ENCODE measurements at places on chromosomes 1 and 21. TPM values are rescaled to one million over a fixed set of nuclear protein-coding genes. Genes with fewer than 3 reads are reported as not detected.

GRCh38 chr1:210457568-210457967, 128.9 kb downstream of the HHAT start:
- H3K4me3 ChIP-seq, result no peak overlapping the region
- H3K27ac ChIP-seq, result no peak overlapping the region
- no peak for DNase-seq
- H3K36me3 ChIP-seq, result no peaks in the 10 kb centered on the region
- no peaks in the 10 kb centered on the region for H3K4me1 ChIP-seq
- H3K27me3 ChIP-seq, result no peaks in the 10 kb centered on the region

- no peak overlapping the region for H3K4me3 ChIP-seq
- no peaks in the 10 kb centered on the region for H3K27me3 ChIP-seq
- H3K36me3 ChIP-seq, result no peaks in the 10 kb centered on the region
- DNase-seq, result no peak
Measured at GRCh38 chr21:34734696-34735095, 65.9 kb downstream of the CLIC6 start.

- no peaks in the 10 kb centered on the region for H3K27me3 ChIP-seq
- H3K4me1 ChIP-seq, result no peaks in the 10 kb centered on the region
- no peak for DNase-seq
- no peak overlapping the region for H3K27ac ChIP-seq
- H3K36me3 ChIP-seq, result no peaks in the 10 kb centered on the region
- H3K4me3 ChIP-seq, result no peak overlapping the region
Measured at GRCh38 chr1:177620636-177621190, 349.1 kb downstream of the SEC16B start.

DNA sequence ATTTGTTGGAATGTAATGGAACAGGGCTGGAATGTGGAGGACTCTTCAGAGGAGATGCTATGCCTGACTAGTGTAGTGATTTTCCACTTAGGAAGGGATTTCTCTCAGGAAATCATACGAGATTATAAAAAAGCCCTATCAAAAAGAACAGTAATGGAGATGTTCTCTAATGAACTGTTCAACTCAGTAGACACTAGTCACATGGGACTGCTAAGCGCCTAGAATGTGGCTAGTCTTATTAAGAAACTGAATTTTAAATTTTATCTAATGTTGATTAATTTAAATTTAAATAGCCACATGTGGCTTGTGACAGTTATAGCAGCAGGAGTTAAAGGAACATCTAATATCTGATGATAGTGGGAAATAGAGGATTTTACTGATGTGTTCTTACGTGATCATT, 94.0 kb downstream of the SLC35F3 start:
- H3K36me3 ChIP-seq, result no peaks in the 10 kb centered on the region
- DNase-seq, result no peak
- H3K27ac ChIP-seq, result no peak overlapping the region
- H3K4me3 ChIP-seq, result no peak overlapping the region
- H3K4me1 ChIP-seq, result no peaks in the 10 kb centered on the region

DNA sequence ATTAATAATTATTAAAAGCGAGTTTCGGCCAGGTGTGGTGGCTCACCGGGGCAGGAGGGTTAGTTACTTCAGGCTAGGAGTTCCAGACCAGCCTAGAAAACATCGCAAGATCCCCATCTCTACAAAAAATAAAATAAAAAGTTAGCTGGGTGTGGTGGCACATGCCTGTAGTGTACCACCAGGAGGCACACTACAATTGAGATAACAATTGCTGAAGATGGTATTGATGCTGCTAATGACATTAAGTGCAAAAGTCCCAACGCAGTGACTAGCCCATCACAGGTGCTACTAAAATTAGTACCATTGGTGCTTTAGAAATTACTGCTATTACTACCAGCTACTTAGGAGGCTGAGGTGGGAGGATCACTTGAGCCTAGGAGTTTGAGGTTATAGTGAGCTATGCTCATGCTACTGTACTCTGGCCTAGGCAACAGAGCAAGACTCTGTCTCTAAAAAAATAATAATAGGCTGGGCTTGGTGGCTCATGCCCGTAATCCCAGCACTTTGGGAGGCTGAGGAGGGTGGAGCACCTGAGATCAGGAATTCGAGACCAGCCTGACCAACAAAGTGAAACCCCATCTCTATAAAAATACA, 156.6 kb downstream of the GREM2 start:
- H3K4me3 ChIP-seq, result no peak overlapping the region
- DNase-seq, result no peak
- H3K36me3 ChIP-seq, result no peaks in the 10 kb centered on the region
- no peaks in the 10 kb centered on the region for H3K27me3 ChIP-seq
- no peaks in the 10 kb centered on the region for H3K4me1 ChIP-seq
- no peak overlapping the region for H3K27ac ChIP-seq

The PDE9A gene
- 14.1 TPM for total RNA-seq

GRCh38 chr1:119285482-119285881, 83.1 kb upstream of the HAO2 start:
- H3K27me3 ChIP-seq, result no peaks in the 10 kb centered on the region
- H3K36me3 ChIP-seq, result no peaks in the 10 kb centered on the region
- no peak for DNase-seq
- no peaks in the 10 kb centered on the region for H3K4me1 ChIP-seq
- H3K27ac ChIP-seq, result no peak overlapping the region

The FBLIM1 gene
- total RNA-seq, result not detected

DNA sequence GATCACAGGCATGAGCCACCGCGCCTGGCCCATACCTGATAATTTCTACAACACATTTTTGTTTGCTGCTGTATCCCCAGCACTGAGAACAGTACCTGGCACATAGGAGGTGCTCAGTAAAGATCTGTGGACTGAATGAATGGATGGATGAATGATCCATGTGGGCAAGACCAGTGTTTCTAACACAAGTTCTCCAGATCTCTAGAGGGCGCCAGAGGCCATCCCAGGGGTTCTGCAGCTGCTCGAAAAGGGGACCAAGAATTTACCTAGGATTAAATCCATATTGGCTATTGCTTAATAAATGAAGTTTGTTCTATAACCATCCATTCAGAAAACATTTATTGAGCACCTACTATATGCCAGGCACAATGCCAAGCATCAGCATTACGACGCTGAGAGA, 167.7 kb downstream of the ACTL8 start:
- no peak overlapping the region for H3K27ac ChIP-seq
- no peak for DNase-seq
- H3K4me3 ChIP-seq, result no peak overlapping the region
- no peaks in the 10 kb centered on the region for H3K36me3 ChIP-seq

The LCE1F gene
- total RNA-seq, result not detected

- peak overlapping the region; percentile 96 for H3K27ac ChIP-seq
- no peak for DNase-seq
- peak overlapping the region; percentile 85 for H3K4me3 ChIP-seq
- no peaks in the 10 kb centered on the region for H3K27me3 ChIP-seq
Measured at GRCh38 chr1:70205071-70205433, 327 bp downstream of the LRRC40 start.

- no peak overlapping the region for H3K4me3 ChIP-seq
- no peaks in the 10 kb centered on the region for H3K27me3 ChIP-seq
- H3K27ac ChIP-seq, result no peak overlapping the region
- H3K4me1 ChIP-seq, result no peaks in the 10 kb centered on the region
- H3K36me3 ChIP-seq, result no peaks in the 10 kb centered on the region
Measured at GRCh38 chr21:30719401-30719800, 824 bp upstream of the KRTAP21-3 start.

DNA sequence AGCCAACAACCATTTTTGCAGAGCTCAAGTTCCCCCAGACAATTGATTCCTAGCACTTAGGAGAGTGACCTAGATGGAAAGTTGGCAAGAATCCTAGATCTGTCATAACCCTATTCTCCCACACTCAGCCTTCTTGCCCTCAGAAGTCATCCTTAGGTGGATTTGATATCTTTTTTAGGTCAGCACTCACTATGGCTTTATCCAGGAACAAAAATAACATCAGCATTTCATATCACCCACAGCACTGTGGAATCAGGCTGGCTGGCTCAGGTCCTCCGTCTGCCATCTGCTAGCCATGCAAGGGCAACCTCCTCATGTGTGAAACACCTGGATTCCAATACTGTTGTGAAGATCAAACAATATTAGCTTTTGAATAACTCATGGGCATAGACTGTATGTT, 6.0 kb downstream of the DPT start:
- no peak for DNase-seq
- no peaks in the 10 kb centered on the region for H3K36me3 ChIP-seq
- H3K4me1 ChIP-seq, result no peaks in the 10 kb centered on the region
- H3K4me3 ChIP-seq, result no peak overlapping the region
- H3K27ac ChIP-seq, result no peak overlapping the region

DNA sequence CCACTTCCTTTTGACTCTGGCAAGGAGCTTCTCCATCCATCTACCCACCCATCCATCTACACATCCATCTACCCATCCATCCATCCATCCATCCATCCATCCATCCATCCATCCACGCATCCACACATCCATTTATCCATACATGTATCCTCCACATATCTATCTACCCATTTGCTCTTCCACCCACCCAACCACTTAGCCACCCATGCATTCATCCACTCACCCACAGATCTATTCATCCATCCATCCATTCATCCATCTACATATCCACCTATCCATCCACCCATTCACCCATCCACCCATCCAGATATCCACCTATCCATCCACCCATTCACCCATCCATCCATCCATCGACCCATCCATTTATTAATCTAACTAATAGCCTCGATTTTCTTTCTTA, 23.0 kb upstream of the KANK4 start:
- DNase-seq, result no peak
- no peak overlapping the region for H3K27ac ChIP-seq
- no peaks in the 10 kb centered on the region for H3K36me3 ChIP-seq

The ACOT11 gene
- 0.54 TPM for total RNA-seq

The HPCAL4 gene
- total RNA-seq, result 46.6 TPM

The NR5A2 gene
- not detected for total RNA-seq

- H3K4me1 ChIP-seq, result no peaks in the 10 kb centered on the region
- H3K36me3 ChIP-seq, result peaks cover 91% of the 10 kb centered on the region
- H3K27me3 ChIP-seq, result no peaks in the 10 kb centered on the region
- H3K27ac ChIP-seq, result no peak overlapping the region
- DNase-seq, result no peak
Measured at GRCh38 chr21:43691086-43691795, 27.7 kb upstream of the PDXK start.

DNA sequence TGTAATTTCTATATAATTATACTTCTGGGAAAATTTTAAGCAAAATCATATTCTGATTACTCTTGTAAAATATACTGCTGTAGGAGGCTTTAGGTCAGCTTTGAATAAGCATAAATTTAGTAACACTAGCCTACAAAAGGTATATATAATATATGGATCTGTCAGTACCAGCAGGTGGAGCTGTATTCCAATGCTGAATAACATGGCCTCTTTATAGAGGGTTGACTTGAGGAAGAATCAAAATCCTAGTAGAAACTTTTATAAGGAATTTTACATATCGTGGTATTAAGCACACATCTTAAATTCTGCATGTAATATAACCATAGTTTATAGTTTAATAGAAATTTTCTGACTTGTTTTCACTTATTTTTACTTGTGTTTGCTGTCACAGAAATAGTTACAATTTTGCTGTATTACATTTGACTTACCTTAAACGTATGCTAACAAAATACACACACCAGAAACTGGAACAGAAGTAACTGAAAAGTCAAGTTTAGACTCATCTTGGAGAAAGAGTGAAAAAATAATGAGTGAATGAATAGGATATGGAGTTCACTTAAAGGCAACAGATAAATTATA, 79.3 kb downstream of the HMCN1 start:
- no peaks in the 10 kb centered on the region for H3K36me3 ChIP-seq
- DNase-seq, result peak; percentile 5
- H3K27me3 ChIP-seq, result no peaks in the 10 kb centered on the region
- no peaks in the 10 kb centered on the region for H3K4me1 ChIP-seq
